Fibroblast of skin of back (primary cell): ENCODE measurements at places on chromosomes 16 and 17.

GRCh38 chr16:57594531-57595031 is 33.8 kb upstream of the ADGRG1 start:
- no peak for DNase-seq

- peak; percentile 73 for DNase-seq
Measured at GRCh38 chr17:73192206-73192893, 505 bp upstream of the COG1 start.

GRCh38 chr17:77120868-77121267 is 19.9 kb upstream of the SEC14L1 start:
- DNase-seq, result no peak

DNA sequence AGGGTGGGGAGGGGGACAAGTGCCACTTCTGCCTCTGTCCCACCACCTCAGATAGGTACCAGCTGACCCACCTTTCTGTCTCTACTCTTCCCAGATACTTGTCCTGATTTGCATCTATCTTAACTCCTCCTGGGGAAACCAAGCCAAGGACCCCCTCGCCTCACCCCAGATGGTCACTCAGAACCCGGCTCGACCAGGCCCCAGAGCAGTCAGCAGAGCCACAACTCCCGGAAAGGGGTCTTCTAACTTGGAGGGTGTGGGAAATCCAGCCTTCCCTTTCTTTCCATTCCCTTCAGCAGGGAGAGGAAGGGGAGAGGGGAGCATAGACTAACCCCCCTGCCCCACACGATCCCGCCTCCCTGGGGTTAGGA is 1.9 kb downstream of the CAVIN1 start:
- no peak for DNase-seq

DNA sequence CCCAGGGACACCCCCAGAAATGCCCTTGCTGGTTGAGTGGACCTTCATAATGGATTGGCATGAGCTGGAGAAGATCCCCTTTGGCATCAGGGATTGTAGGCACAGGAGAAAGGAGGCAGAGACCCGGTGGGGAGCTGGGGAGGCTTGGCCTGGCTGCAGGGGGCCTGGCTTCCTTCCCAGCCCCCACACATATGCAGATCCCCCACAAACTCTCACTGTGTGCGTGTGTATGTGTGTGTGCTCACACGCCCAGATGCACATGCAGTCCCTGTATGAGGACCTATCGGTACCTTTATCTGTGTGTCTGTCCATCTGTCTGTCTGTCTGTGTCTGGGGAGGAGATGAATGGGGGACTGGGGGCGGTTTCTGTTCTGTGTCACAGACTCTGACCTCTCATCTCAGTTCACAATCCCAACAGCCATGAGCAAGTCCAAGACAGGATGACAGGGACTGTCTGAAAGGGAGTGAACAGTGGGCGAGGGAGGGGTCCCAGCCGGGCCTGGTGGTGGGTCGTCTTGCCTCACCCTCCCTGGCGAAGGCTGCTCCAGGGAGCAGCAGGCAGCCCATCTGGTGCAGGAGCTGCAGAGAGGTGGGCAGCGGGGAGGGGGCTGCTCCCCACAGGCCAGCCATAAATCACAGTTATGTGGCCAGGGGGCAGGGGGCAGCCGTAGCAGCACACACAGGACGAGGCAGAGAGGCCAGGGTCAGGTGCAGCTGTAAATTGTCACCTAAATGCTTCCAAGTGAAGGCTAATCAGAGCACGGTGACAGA is 46.7 kb upstream of the LHX1 start:
- no peak for DNase-seq

DNA sequence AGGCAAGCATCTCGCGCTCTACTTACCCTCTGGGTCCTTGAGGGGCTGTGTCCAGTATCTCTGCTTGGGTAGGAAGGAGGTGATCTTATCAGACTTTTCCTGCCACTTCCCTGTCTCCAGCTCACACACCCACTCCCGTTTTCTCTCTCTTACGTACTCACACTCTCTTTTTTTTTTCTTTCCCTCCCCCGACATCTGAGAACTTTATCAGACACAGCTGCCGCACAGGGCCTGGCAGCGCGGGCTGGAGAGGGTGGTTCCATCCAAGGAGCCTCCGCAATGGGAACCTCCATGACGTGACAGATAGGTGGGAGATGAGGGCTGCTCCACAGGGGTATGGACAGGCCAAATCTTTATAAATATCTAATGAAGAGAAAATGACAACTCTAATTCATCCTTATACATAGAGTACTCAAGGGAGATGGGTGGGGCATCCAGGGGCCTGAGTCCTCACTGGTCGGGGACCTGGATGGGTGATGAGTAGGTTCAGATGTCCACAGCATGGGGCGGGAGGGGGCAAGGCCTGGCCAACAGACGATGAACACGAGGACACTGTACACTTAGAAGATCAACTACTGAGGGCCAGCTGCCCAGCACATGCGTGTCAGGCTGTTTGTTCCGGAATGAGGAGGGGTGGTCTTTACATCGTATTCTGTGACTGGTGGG is 23.3 kb downstream of the MINK1 start:
- DNase-seq, result no peak

DNA sequence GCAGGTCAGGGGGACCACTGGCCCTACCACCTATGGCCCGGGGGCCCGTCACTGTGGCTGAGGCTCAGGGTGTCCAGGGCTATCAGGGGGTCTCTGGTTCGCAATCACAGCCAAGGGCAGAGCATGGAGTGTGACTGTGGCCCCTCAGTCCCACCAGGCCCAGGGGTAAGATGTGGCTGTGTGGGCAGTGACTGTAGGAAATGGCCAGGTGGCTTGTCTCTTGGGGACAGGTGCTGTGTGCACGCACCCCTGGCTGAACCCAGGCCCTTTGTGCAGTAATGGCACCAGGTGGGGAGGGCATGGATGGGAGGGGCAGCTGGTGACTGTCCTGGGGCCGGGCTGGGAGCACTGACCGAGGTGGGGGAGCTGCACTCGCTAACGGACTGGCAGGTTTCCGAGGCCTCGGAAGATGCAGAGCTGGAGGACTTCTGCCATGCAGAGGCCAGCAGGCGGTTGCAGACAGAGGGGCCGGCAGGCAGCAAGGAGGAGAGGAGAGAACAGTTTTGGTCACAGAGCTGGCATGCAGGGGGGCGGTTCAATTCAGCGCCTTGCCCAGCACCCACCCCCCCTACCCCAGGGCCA is 18.8 kb downstream of the IL34 start:
- DNase-seq, result no peak

- no peak for DNase-seq
Measured at GRCh38 chr16:450385-450784, 24.9 kb downstream of the RAB11FIP3 start.

DNA sequence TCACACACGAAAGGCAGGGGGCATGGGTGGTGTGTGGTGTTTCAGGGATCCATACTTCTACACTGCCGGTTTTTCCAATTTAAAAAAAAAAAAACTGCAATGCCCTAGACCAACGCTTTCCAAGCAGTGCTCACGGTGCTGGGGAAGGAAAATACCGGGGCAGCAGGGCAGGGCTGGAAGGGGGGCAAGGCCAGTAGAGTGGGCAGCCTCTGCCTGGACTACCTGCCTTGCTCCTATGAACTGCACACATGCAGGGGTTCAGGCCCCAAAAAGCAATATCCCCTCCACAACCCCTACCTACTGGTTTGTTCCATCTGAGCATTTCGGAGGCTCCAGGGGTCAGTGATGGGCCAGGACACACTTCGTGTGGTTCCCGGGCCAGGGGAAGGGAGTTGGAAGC is 29.4 kb downstream of the RPH3AL start:
- no peak for DNase-seq

GRCh38 chr16:84741340-84741830 is 41.6 kb downstream of the USP10 start:
- DNase-seq, result peak; percentile 58

DNA sequence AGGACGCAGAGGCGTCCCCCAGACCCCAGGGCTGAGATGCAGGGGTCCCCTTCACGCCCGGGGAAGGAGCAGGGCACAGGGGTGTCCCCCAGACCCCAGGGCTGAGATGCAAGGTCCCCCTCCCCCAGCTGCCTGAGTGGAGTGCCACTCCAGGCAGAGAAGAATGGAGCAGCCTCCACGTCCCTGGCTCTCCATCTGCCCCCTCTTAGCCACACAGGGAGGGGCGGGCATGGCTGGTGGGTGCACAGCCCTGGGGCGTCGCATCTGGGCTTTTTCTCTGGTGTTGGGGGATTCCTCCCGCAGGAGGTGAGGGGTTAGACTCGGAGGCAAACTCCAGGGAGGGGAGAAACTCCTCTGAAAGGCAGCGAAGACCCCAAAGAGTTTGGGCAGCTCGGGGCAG is 17.5 kb downstream of the CIBAR2 start:
- DNase-seq, result no peak

- DNase-seq, result no peak
Measured at GRCh38 chr17:44333371-44333770, 8.7 kb upstream of the SLC25A39 start.

- no peak for DNase-seq
Measured at GRCh38 chr16:404971-405486, 3.3 kb downstream of the DECR2 start.

DNA sequence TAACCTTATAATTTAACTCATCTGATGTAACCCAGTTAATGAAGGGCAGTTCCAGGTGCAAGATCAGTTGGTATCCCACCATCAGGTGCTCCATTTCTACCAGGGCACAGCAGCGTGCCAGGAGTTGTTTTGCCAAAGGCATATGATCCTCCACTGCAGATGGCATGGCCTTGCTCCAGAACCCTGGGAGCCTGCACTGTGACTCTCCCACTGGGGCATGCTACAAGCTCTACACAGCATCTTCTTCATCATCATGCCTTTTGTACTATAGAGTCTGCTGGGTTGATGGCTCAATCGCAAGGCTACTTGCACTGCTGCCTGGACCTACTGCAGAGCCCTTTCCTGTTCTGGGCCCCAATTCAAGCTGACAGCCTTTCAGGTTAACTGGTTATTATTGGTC is 11.3 kb upstream of the MAPT start:
- DNase-seq, result no peak

DNA sequence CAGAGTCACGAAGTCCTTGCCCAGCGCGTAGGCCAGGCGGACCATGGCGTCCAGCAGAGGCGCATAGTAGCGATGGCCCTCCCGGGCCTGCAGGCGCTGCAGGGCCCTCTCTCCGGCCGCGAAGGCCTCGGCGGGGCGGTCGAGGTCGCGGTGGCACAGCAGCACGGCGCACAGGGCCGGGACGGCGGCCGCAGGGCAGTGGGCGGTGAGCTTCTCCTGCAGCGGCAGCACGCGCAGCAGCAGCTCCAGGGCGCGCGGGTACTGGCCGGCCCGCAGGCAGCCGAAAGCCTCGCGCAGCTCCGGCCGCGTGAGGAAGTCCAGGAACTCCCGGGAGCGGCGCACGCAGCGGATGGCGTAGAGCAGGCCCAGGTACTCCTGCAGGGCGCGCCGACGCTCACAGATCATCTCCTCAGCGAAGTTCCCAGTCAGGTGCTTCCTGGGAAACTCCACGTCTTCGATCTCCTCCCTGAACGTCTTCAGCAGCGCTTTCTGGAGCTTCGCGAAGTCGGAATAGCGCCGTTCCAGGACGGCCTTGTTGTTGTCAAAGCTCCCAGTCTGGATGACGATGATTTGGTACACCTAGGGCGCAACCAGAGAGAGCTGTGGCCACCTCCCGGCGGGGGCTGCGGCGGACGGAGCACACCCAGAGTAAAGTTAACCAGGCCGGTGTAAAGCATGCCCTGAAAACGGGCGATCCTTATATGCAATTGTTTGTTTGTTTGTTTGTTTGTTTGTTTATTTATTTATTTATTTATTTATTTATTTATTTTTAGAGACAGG is 7.4 kb downstream of the SNX20 start:
- DNase-seq, result no peak

DNA sequence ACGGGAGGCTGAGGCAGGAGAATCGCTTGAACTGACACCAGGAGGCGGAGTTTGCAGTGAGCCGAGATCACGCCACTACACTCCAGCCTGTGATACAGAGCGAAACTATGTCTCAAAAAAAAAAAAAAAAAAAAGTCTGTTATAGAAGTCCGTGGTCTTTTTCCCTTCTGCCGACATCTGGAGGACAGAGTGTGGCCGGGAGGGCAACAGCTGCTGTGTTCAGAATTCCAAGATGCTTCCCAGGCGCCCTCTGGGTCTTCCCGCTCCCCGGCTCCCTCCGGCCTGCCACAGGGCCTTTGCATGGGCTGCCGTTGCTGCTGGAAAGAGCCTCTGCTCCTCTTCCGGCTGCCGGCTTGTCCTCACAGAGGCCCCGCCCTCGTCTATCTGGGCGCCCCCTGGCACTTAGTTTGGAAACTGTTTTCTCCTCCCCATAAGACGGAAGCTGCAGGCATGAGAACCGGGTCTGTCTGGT is 2.4 kb upstream of the CACNA1H start:
- DNase-seq, result peak; percentile 32

DNA sequence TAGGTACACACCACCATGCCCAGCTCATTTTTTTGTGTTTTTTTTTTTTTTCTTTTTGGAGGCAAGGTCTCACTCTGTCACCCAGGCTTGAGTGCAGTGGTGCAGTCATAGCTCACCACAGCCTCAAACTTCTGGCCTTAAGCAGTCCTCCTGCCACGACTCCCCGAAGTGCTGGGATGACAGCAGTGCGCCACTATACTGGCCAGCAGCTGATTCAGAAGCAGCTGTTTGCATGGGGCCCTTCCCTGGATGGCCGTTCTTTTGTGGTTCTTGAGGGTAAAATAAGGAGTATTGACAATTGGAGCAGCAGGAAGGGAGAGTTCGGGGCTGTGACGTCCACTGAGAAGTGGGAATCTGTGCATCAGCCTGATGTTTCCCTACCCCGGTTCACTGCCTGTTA is 41.6 kb downstream of the KIAA0513 start:
- no peak for DNase-seq

- no peak for DNase-seq
Measured at GRCh38 chr16:1398826-1399581, 15.5 kb downstream of the UNKL start.

- DNase-seq, result no peak
Measured at GRCh38 chr17:8628609-8629169, 1.8 kb downstream of the MYH10 start.

- DNase-seq, result no peak
Measured at GRCh38 chr16:22380529-22380928, 6.1 kb upstream of the CDR2 start.

DNA sequence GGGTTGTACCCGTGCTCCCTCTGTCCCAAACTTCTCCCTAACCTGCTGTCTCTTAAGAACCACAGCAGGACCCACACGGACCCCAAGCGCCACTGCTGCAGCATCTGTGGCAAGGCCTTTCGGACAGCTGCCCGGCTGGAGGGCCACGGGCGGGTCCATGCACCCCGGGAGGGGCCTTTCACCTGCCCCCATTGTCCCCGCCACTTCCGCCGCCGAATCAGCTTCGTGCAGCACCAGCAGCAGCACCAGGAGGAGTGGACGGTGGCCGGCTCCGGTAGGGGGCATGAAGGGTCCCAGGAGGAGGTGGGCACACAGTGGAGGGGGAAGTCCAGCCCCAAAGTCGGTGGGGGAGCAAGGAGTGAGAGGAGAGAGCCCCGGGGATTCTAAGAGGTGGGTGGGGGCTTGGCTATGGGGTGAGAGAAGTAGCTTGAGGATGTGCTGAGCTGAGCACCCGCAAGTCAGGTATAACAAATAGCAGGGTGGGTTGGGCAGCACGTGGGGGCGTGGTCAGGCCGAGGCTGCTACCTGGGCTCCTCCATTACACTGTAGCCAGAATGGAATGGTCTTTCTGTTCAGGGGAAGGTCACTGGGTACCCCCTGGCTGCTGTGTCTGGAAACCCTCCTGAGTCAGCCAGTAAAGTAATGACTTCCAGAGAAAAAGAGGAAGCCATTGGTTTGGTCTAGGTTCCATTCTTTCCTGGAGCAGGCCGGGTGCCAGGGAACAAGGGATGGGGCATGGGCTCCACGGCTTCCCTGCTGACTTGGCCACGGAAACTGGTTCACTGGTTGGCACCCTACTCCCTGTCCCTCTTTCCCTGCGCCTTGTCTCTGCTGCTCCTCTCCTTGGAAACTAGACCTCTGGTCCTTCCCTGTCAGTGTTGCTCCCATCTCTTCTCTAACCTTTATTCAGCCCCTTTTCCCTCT is 7.1 kb downstream of the PRSS53 start:
- no peak for DNase-seq

GRCh38 chr17:78611607-78612006 is 34.4 kb upstream of the DNAH17 start:
- peak; percentile 15 for DNase-seq
